Testis (tissue), 5 donors: ENCODE measurements at places on chromosomes 12 and 14. TPM values are rescaled to one million over a fixed set of nuclear protein-coding genes. Genes with fewer than 3 reads are reported as not detected.
A peak's percentile ranks its signal among the peaks of the same experiment; 100 is the strongest.

Gene DDX23
- 85.0 TPM for total RNA-seq

DNA sequence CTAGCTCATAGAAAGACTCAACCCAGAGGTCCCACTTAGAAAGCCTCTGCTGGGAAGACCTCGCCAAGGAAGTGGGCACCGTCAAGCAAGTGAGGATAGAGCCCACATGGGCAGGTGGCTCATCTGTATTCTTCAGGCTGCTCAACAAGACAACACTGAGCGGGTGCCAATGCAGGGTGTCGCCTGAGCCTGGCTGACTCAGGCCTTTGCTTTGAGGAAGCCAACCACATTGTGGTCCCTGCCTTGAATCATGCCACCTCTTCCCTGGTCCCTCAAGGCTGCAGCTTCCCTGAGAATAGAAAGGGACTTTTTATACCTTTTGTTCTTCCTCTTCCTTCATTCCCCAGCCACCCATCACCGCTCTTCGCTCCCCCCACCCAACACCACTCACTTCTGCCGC is 2.1 kb upstream of the RNASE13 start:
- H3K4me3 ChIP-seq, result no peak overlapping the region
- DNase-seq, result no peak
- no peaks in the 10 kb centered on the region for H3K27me3 ChIP-seq
- H3K36me3 ChIP-seq, result no peaks in the 10 kb centered on the region
- H3K27ac ChIP-seq, result no peak overlapping the region
- H3K4me1 ChIP-seq, result peaks cover 29% of the 10 kb centered on the region

Gene LTB4R2
- 28.1 TPM for total RNA-seq

DNA sequence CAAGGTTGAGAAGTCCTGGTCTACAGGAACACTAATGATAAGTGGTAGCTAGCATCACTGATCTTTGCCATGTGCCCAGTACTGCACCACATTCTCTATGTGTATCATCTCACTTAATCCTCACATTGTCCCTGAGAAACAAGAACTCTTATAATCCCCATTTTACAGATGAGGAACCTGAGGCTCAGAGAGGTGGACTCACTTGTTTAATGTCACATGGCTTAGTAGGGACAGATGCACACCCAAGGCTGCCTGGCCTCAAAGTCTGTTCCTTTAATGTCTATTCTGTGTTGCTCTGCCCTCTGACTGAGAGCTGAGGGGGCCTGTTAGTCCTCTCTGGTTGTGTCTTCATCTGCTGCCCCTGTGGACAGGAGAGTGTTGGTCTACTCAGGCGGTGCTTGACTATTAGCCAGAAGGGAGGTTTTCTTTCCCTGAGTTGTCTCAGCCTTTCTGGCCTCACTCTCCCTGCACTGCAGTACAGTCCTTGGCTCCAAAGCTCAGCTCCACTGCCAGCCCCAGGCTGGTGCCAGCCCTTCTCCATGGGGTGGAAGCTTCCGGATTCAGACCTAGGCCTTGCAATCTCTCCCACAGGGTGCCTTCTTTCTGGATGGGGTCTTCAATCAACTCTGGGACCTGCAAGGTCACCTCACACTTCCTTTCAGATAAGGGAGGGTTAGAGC is 4.9 kb upstream of the DYNLL1 start:
- DNase-seq, result peak; percentile 63
- H3K27ac ChIP-seq, result peak overlapping the region; percentile 57
- peaks cover 44% of the 10 kb centered on the region for H3K4me1 ChIP-seq
- no peak overlapping the region for H3K4me3 ChIP-seq
- H3K27me3 ChIP-seq, result no peaks in the 10 kb centered on the region
- no peaks in the 10 kb centered on the region for H3K36me3 ChIP-seq

DNA sequence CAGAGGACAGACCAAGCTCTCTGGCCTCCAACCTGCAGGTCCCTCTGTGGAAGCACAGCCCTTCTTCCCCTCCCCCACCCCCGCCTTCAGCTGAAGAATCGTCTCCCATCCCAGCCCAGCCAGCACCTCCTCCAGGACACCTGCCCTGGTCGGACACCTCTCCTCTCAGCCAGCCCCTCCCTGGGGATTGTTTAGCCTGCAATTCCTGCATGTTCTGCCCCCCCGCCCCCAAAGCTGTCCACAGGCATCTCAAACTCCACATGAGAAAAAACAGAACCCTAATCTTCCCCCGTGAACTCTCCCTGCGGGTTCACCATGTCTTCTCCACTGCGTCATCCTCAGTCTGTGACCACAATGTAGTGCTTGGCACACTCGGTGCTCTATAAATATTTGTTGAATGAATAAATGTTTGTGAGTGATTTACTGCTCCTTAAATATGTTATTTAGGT is 24.1 kb downstream of the PRIMA1 start:
- no peaks in the 10 kb centered on the region for H3K36me3 ChIP-seq
- no peak overlapping the region for H3K4me3 ChIP-seq
- H3K27me3 ChIP-seq, result no peaks in the 10 kb centered on the region
- no peak overlapping the region for H3K27ac ChIP-seq

Gene KCNC2
- total RNA-seq, result 0.39 TPM

DNA sequence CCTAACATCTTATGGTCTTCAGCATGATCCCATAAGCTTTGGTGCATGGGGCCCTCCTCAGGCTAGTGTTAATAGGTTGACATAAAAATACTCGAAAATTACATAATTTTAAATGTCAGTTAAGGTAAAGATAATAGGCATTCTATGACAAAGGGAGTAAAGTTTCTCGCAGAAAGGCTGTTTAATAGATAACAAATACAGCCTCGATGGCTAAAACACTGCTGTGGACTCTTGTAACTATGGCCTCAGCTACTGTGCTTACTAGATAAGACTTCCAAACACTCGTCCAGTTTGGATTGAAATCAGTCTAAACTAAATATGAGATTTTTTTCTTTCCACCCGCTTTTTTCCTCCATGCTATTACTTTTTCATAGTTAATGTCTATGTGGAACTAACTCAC is 23.2 kb upstream of the MGST1 start:
- no peak overlapping the region for H3K4me3 ChIP-seq
- H3K4me1 ChIP-seq, result no peaks in the 10 kb centered on the region
- no peaks in the 10 kb centered on the region for H3K36me3 ChIP-seq
- DNase-seq, result no peak

- peak; percentile 31 for DNase-seq
- peaks cover 3% of the 10 kb centered on the region for H3K4me1 ChIP-seq
- peak overlapping the region; percentile 76 for H3K4me3 ChIP-seq
- no peaks in the 10 kb centered on the region for H3K27me3 ChIP-seq
- H3K36me3 ChIP-seq, result no peaks in the 10 kb centered on the region
These were observed 4.7 kb downstream of the FLRT2 start for GRCh38 chr14:85534458-85535293.

Gene SLC25A21
- 16.0 TPM for total RNA-seq

DNA sequence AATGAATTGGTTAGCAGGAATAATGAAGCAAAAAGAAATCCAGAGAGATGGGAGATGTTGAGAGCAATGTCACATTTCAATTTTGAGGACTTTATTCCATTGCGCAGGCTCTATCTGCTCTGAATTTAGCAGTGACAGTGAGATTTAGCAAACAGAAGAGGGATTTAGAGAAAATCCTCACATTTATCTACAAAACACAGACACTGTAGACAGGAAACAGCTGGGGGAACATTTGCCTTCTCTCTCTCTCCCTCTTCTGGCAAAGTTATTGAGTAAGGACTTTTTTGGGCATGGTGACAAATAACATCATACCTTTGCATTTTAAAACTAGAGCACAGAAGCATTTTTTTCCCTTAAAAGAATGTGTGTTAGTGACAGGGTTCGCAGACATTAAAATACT is at the start of gene IGF1:
IGF1 (minus strand) TSS at position 158 of the 400 bp plus-strand sequence. CDS start 182 bp downstream, outside the sequence.
- DNase-seq, result peak; percentile 23
- no peaks in the 10 kb centered on the region for H3K27me3 ChIP-seq
- H3K36me3 ChIP-seq, result no peaks in the 10 kb centered on the region
- H3K4me1 ChIP-seq, result no peaks in the 10 kb centered on the region
- no peak within 1 kb of the TSS for H3K27ac ChIP-seq

- DNase-seq, result no peak
- no peaks in the 10 kb centered on the region for H3K4me1 ChIP-seq
- no peak overlapping the region for H3K27ac ChIP-seq
- no peaks in the 10 kb centered on the region for H3K27me3 ChIP-seq
- no peaks in the 10 kb centered on the region for H3K36me3 ChIP-seq
These were observed 141.1 kb downstream of the CAND1 start for GRCh38 chr12:67410246-67410645.

- H3K27me3 ChIP-seq, result no peaks in the 10 kb centered on the region
- no peak overlapping the region for H3K27ac ChIP-seq
- no peak for DNase-seq
- peaks cover 16% of the 10 kb centered on the region for H3K4me1 ChIP-seq
- H3K4me3 ChIP-seq, result no peak overlapping the region
These were observed 4.1 kb downstream of the NINJ2 start for GRCh38 chr12:659090-659683.

DNA sequence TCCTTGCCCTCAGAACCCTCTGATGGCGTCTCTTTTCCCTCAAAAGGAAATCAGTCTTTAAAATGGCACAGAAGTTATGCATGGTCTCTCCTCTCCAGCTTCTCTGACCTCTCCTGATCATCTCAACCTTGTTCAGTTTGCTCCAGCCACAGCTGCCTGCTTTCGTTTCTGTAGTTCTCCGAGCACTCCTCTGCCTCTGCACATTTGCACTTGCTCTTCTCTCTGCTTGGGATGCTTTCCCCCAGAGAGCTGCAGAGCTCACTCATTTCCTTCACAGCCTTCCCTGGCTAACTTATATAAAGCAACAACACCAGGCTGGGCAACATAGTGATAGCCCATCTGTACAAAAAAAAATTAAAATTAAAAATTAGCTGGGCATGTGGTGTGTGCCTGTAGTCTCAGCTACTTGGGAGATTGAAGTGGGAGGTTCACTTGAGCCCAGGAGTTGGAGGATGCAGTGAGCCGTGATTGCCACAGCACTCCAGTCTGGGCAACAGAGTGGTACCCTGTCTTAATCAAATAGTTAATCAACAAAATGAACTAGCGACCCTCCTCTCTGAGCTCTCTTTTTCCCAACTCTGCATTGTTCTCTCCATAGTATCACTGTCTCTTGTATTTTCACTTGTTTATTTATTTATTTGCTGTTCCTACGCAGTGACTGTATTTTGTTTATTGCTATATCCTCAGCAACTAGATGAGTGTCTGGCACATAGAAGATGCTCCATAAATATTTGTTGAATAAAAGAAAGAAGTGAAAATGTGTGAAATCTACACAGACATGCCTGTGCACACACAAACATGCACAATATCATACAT is 37.7 kb downstream of the PPFIBP1 start:
- DNase-seq, result no peak
- H3K27ac ChIP-seq, result no peak overlapping the region
- no peak overlapping the region for H3K4me3 ChIP-seq
- H3K4me1 ChIP-seq, result peaks cover 9% of the 10 kb centered on the region
- no peaks in the 10 kb centered on the region for H3K27me3 ChIP-seq
